Stimulated activated CD4-positive, alpha-beta T cell treated with anti-CD3 and anti-CD28 coated beads, Interleukin-15, amount 100 ng/mL, for 1 hour (primary cell): ENCODE measurements at places on chromosomes 1 and 21.

DNA sequence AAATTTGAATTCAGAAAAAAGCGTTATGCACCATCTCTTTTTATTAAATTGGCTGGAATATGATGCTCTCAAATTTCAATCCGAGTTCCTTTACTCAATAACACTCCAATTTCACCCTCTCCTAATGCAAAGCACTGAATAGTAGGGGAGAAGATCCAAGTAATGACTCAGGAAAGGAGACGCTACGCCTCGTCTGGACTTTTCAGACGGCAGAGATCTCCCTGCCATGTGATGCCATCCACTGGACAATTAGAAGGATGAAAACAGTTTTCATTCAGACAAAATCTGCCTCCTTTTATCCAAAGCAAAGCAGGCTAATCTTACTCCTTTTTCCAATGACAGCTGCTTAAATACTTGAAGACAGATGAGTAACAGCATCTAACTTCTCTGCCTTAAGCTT, 242.4 kb upstream of the GREM2 start:
- no peak for DNase-seq

DNA sequence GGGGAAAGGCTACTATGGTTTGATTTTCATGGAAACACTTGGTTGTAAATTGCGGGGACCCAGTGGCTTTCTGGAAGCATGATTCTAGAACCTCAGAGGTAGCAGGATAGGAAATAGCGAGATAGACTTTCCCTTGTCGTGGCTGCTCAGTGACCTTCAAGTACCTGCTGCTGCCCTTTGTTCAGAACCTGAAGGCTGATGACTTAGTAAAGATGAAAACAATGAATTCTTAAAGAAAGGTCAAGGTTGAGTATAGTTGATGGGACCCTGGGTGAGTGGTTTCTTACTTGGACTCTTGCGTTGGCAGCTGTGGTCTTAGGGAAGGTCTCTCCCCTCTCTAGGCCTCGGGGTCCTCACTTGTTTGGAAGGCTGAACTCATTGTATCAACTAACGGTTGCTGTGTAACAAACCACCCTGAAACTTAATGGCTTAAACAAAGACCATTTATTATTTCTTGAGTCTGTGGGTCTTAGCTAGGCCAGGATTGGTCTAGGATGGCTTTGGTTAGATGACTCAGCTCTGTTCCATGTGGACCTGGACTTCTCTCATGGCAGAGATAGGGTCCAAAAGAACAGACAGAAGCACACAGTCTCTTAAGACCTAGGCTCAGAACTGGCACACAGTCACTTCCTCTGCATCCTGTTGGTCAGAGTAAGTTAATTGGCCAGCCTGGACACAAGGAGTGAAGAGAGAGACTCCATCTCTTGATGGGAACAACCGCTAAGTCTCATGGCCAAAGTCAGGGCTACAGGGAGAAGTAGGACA, 89.2 kb upstream of the SELENON start:
- no peak for DNase-seq

GRCh38 chr1:215731699-215732098, 164.6 kb downstream of the KCTD3 start:
- no peak for DNase-seq

DNA sequence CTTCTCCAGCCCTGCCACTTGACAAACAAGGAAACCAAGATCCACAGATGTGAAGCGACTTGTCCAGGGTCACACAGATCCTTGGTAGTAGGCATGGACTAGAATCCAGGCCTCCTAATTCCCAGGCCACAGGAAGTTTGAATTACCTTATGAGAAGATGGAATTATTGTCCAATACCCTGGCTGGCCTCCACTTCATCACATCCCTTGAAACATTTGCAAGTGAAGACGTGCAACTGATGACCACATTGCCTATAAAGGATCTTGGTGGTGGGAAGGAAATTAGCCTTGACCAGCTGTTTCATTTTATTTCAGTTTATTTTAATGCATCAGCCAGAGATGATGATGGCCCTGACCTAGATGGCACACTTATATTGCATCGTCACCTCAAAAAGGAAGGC, 165.8 kb upstream of the CAMK1G start:
- no peak for DNase-seq

DNA sequence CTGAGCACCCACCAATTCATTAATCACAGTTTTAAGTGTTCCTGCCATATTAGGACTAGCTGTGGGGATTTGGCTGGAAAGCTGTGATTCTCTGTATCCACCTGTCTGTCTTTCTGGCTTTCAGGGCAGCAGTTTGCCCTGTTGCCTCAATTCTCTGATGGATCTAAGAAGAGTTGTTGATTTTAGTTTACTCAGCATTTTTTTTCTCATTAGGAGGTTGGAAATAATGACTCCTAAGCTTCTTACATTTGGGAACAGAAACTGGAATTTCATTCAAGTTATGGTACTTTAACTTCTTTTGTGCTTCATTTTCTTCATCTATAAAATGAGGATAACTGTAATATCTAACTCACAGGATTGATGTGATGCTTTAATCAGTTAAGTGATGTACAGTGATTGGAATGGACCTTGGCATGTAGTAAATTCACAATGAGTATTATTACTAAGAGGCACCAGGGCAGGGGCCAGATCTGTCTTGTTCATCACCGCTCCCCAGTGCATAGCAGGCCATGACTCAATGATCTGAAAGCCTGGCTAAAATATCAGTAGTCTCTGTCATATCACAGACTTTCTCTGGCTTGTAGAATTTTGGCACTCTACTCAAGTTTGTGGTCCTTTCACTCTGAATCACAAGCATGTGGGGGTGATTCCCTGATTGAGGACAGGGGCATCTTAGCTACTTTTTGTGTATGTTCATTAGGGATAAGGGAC, 51.4 kb upstream of the GREM2 start:
- no peak for DNase-seq
